Gastroesophageal sphincter (tissue), 4 donors: ENCODE measurements at places on chromosomes 1 and 21.

GRCh38 chr1:2376931-2377672 lies 14.3 kb downstream of the MORN1 start:
- ATAC-seq: no peak

- no peak for ATAC-seq
Measured at GRCh38 chr1:206442101-206442500, 28.2 kb upstream of the IKBKE start.

GRCh38 chr1:18668046-18668445 lies 37.4 kb downstream of the PAX7 start:
- no peak for ATAC-seq

- ATAC-seq: peak; percentile 4
Measured at GRCh38 chr1:228059634-228060457, 22.7 kb upstream of the ARF1 start.

DNA sequence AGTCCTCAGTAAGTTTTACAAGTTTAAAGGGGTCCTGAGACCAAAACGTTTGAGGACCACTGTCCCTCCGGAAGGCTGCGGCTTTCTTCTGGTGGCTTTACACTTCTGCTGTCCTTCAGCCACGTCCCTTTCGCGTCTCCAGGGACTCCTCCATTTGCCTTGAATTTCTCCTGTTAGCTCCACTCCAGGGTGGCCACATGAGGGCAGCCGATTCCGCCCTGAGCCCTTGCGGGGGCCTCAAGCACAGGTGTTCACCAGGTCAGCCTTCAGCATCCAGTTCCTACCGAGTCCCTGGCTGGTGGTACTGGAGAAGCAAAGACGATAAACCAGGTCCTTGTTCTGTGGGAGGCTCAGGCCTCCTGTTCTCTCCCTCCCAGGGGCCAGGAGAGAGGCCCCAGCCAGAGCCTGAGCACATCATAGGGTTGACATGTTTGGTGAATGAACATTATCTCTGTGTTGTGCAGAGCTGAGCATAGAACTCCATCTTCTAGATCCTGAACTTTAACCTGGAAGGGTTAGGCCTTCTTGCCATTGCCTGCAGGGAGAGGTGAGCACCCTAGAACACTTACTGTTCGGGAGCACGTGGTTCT lies 27.4 kb upstream of the COQ8A start:
- ATAC-seq: peak; percentile 61

DNA sequence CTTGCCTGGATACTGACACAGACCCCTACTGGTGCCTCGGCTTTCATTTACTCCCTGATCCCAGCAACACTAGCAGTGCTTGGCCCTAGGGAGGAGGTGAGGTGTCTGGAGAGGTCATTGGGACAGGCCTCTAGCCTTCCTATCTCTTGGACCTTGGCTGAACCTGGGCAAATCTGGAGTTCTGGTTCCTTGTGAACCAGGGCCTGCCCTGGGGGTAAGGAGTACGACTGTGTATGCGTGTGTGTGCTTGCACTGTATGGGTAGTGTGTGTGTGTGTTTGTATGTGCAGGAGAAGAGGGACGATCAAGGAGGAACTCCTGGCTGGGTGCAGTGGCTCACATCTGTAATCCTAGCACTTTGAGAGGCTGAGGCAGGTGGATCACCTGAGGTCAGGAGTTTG lies 252.7 kb upstream of the CSF3R start:
- no peak for ATAC-seq

GRCh38 chr1:53293123-53293522 lies 34.7 kb downstream of the LRP8 start:
- ATAC-seq: peak; percentile 20

- ATAC-seq: peak; percentile 36
Measured at GRCh38 chr1:245860657-245861544, 646.2 kb downstream of the SMYD3 start.

- ATAC-seq: no peak
Measured at GRCh38 chr21:25328736-25329135, 278.5 kb downstream of the MRPL39 start.

GRCh38 chr21:42421018-42421793 lies 17.5 kb downstream of the UBASH3A start:
- no peak for ATAC-seq

DNA sequence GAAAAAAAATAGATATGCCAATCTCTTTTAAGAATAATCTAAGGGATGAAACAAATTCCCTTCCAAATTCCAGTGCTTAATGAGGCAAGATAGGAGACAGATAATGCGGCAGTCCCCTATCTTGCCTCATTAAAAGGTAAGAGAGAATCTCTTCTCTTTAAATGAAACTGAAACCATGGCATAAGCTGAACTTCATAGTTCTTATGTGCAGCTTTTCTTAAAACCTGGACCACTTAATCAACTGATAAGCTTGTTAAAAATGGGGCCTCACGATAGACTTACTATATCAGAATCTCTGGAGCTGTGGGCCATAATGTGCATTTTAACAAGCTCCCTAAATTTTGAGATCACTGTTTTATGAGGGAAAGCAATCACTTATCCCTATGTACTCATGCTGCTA lies 79.2 kb downstream of the NIBAN1 start:
- ATAC-seq: no peak

- no peak for ATAC-seq
Measured at GRCh38 chr1:34781844-34782391, 904 bp downstream of the GJB3 start.

DNA sequence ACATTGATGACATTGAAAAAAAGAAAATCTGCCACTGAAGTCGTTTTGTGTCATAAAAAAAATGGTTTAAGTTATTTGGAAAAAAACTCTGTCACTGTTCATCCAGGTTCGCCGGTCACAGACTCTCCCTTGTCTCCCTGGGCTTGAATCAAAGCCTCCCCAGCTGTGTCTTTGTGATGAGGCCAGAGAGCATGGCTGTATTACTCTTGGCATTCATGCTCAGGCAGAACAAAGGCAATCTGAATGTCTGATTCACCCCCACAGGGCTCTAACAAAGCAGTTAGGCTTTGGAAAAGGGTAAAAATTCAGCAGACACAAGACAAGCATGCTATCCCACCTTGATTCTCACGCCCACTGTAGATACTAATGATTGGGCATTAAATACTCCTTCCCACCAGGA lies 304.3 kb upstream of the PLD5 start:
- ATAC-seq: no peak

- no peak for ATAC-seq
Measured at GRCh38 chr1:94245747-94246438, 8.5 kb upstream of the ARHGAP29 start.

GRCh38 chr21:34965200-34966174 lies 83.6 kb downstream of the RUNX1 start:
- no peak for ATAC-seq
